ENCODE measurements at places on chromosomes 4 and X.

GRCh38 chrX:121146059-121146628, 98.7 kb downstream of the GLUD2 start:
- no peak for DNase-seq

- DNase-seq = no peak
Observed at GRCh38 chrX:319579-320125, 1.1 kb upstream of the GTPBP6 start.

GRCh38 chr4:38738940-38739803, 43.6 kb downstream of the TLR10 start:
- DNase-seq = no peak

- DNase-seq = no peak
Observed at GRCh38 chr4:30870513-30870912, 150.3 kb downstream of the PCDH7 start.

DNA sequence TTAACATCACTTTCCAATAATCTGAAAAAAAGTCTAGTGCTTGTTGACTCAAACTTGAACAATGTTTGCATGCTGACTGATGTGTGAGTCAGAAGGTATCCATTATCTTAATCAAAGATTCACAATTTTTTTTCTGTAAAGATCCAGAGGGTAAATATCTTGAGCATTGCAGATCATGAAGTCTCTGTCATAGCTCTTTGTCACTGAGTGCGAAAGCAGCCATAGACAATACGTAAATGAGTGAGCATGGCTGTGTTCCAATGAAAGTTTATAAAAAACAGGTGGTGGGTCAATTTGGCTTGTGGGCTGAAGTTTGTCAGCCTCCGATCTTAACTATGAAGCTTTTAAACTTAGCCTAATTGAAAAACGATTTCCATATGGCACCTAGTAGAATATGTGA, 37.7 kb downstream of the NHS start:
- DNase-seq = no peak

DNA sequence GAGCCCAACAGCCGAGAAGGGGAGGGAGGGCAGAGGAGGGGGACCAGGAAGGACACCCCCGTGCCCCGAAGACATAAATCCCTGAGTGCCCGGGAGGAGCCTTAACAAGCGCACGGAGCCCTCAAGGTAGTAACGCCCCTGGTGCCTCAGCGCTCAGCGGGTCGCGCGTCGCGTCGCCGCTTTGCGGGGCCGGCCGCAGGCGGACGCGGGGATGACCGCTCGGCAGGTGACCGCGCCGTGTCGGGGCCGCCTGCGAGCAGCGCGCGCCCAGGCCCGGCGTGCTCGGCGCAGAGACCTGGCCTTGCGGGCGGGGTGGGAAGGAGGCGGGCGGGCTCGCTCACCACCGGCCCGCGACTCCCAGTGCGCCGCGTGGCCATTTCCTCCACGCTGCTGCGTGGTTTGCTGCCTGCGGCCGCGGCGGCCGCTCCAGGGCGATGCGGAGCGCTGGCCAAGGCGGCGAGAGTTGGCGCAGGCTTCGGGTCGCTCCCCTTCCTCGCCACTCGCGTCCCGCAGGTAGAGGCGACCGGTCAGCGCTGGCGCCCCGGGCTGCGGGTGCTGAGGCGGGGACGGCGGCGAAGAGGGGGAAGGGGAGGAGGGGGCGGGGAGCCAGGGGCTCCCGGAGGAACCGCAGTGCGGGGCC, 632 bp downstream of the CCSER1 start:
- peak; percentile 29 for DNase-seq

DNA sequence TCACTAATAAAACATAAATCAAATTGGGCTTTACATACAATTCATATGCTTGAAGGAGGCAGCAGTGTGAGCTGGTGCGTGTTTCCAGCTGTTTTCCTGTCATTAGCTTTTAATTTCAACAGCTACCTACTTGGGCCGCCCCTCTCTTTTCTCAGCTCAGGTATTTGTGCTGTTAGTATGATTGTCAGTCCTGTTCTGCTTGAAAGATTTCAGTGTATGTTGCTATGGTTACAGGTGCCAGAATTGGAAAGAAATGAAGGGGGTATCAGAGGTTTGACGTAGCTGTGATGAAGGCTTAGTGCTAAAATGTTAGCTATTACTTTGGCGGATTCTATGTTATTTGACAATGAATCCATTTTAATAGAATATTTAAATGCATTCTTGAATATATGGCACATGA, 440.3 kb downstream of the ZIC3 start:
- DNase-seq = no peak

- no peak for DNase-seq
Observed at GRCh38 chr4:108693211-108693610, 42.8 kb downstream of the OSTC start.

DNA sequence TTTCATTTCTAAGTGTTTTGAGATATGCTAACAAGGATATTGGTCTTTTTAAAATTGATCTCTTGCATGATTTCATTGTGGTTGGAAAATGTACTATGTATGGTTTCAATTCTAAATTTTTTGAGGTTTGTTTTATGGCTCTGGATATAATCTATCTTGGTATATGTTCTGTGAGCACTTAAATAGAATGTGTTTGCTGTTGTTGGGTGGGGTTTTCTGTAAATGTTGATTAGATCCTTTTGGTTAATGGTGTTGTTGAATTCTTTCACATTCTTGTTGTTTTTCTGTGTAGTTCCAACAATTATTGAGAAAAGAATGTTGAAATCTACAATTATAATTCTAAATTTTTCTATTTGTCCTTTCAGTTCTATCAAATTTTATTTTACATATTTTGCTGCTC, 42.6 kb upstream of the GNRHR start:
- DNase-seq = no peak

GRCh38 chr4:42709392-42710065, 52.6 kb upstream of the ATP8A1 start:
- DNase-seq = no peak

DNA sequence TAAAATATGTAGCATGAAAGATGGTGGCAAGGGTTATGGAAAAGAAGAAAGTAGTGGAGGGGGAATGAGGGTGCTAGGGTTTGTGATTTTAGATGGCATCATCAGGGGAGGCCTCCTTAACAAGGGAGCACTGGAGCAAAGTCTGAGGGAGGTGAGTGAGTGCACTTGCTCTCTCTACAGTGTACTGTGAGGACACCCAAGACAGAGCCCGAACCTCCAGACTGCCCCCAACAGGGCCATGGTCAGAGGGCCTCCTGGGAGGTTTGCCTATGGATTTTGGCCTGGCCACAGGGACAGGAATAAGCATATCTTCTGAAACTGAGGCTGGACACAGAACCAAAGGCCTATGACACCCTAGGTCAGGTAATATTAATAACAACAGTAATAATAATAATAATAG, 21.4 kb upstream of the PJA1 start:
- DNase-seq = no peak

GRCh38 chr4:3037957-3038461, 36.3 kb downstream of the HTT-AS start:
- no peak for DNase-seq

DNA sequence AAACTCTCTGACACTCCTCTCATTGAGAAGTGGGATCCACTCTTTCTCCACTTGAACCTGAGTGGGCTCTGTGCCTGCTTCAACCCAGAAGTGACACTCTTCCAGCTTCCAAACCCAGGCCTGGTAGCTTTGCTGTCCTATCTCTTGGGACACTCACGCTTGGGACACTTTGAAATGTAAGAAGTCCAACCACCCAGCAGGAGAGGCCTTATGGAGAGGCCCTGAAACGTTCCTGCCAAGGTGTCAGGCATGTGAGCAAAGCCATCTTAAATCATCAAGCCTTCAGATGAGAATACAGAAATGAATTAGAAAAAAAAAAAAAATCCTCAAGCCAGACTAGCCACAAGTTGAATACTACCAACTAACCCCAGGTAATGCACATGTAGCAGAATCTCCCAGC, 30.2 kb downstream of the RBM47 start:
- DNase-seq = no peak

- no peak for DNase-seq
Observed at GRCh38 chr4:39243462-39243861, 61.1 kb downstream of the WDR19 start.

DNA sequence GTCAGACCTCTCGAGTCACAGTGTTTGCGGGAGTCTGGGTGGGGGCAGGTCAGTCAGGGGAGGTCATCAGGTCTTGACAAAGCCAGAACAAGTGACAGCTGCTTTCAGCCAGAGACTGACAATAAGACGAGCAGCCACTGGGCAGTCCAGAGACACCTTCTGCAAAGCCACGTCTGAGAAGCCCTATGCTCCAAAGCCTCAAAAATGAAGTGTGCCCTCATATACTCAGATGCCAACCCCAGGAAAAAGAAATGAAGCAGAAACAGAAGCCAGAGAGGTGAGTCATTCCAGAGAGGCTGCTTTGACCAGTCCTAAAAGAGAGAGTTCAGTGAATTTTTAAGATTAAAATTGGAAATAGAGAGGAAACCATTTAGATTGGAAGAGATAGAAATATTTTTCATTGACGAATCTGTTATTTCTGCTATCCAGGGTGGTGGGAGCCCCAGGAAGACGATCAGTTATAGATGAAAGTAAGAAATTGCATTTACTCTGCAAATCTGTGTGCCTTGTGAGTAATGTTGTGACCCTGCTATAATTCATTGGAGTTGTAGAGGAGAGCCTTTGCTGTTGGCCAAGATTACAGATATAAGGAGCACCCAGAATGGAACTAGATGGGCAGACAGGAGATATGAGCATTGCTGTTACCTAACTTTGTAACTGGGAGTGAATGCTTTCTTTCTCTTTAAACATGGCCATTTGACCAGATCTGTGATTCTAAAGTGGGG, 77.9 kb downstream of the LRRC66 start:
- DNase-seq = no peak

- no peak for DNase-seq
Observed at GRCh38 chr4:28402751-28403150, 1542.1 kb downstream of the STIM2 start.

DNA sequence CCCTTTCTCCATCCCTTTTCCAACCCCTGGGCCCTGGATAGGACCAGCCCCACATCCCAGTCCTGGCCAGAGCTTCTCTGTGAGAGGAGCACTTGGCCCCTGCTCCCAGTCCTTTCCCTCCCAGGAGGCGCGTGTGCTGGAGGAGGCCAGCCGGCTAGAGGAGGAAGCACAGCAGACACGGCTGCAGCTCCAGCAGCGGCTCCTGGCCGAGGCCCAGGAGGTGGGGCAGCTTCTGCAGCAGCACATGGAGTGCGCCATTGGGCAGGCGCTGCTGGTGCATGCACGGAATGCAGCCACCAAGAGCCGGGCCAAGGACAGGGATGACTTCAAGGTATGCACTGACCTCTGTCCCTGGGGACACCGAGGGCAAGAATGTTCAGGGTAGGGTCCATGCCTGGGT, 87.5 kb downstream of the EVC start:
- DNase-seq = peak; percentile 10

GRCh38 chr4:47531241-47531953, 46.3 kb downstream of the ATP10D start:
- DNase-seq = peak; percentile 29

DNA sequence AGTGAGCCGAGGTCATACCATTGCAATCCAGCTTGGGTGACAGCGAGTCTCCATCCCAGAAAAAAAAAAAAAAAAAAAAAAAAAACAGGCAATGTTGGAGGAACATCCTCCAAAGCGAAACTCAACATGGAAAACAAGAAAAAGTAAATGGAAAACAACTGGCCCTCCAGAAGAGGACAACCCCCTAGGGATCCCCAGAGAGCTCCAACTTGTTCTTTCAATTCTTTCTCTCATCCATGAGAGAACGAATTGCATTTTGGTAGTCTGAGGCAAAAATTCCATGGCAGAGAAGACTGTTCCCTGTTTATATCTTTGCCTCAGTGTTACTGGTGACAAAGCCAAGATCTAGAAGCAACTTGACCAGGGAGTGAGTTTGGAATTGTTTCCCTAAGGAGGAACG, 49.8 kb downstream of the OPHN1 start:
- no peak for DNase-seq

GRCh38 chr4:42339935-42340406, 57.3 kb upstream of the SHISA3 start:
- peak; percentile 38 for DNase-seq

GRCh38 chr4:107893171-107894137, 37.9 kb upstream of the CYP2U1 start:
- DNase-seq = no peak

- DNase-seq = no peak
Observed at GRCh38 chr4:170698334-170698733, 608.6 kb upstream of the AADAT start.

GRCh38 chrX:66676413-66676812, 37.5 kb upstream of the EDA2R start:
- DNase-seq = no peak

- DNase-seq = no peak
Observed at GRCh38 chr4:147194114-147194513, 248.4 kb upstream of the TTC29 start.

DNA sequence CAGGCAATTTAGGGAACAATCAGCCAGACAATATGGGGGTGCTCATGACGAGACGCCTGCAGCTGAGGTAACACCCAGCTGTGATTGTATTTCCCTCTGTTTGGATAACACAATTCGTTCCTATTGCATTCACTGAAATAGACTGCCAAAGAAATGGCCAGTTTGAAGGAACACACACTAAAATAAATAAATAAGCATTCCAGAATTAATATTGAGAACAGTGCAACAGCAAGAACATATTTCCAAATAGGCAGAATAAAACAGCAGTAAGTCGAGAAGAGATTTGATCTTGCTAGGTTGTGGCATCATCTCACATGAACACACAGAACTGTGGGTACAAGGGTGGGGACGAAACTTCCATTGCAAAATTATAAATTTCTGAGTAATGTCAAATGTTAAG, 133.5 kb upstream of the FAM47B start:
- DNase-seq = no peak

GRCh38 chrX:110432091-110432905, 73.7 kb downstream of the RTL9 start:
- DNase-seq = no peak

DNA sequence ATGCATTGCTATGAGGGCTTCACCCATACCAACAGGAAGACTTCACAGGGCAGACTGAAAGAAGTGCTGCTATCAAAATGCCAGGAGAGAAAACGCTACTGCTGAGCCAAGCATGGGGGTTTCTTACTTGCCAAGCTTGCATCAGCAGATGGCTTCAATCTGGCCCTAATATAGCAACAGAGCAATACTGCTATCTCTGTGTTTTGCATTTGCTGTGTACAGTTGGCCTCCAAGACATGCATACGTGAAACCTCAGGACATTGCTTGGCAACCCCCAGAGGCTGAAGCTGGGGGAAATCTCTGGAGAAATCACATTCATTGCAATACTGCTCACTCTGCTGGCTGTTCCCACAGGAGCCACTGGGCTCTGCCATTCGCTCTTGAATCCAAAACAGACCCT, 127.2 kb upstream of the GPC4 start:
- no peak for DNase-seq

DNA sequence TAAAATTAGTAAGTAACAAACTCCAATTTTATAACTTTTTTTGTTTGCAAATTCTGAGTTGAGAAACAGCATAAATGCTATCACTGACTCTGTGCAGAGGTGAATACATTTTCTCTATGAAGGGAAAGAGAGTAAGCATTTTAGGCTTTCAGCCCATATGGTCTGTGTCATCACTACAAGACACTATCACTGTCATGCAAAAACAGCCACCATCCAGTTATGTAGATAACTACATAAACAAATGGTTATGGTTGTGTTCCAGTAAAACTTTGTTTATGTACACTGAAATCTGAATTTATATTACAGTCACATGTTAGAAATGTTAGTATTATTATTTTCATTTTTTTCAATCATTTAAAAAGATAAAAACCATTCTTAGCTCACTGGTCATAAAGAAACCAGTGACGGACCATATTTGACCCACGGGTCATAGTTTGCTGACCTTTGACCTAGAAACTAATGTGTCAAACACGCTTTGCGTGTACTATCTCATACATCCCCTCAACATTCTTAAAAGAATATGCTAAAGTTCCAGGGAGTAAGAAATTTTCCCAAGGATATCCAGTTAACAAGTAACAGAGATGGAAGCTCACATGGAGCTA, 29.1 kb downstream of the RASGEF1B start:
- DNase-seq = no peak

- no peak for DNase-seq
Observed at GRCh38 chrX:43525901-43526610, 130.0 kb upstream of the MAOA start.

Data from ELF-1 (cell line).